Inflammatory macrophage treated with lipopolysaccharide for 4 hours (primary cell): ENCODE measurements at places on chromosomes 3 and 15.

- DNase-seq, result no peak
These were observed 190.8 kb upstream of the TOPAZ1 start for GRCh38 chr3:44050867-44051266.

DNA sequence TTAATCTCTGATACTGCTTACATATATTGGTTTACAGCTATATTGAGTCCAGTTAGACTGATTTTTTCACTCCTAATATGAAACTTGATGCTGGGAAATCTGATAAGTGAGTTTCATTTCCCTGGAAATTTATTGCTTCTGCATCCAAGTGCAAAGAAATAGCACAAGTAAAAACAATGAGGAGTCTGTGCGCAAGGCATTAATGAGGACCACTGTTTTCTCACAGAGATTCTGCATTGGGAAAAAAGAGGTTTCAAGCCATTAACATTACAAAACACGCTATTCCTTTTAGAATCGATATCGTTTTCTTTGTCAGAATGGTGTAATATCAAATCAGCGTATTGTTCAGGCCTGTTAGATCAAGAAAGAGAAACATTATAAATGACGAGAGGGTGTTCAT lies 723.3 kb upstream of the ARRDC4 start:
- no peak for DNase-seq

GRCh38 chr15:46855388-46855787 lies 861.9 kb upstream of the SEMA6D start:
- no peak for DNase-seq

GRCh38 chr3:113421082-113421481 lies 20.2 kb downstream of the CFAP44 start:
- no peak for DNase-seq

- no peak for DNase-seq
These were observed 50.5 kb upstream of the KCNMB2 start for GRCh38 chr3:178485756-178486155.

- DNase-seq, result no peak
These were observed 159.8 kb upstream of the LMCD1 start for GRCh38 chr3:8341821-8342247.

GRCh38 chr3:159724627-159725026 lies 264.0 kb upstream of the IL12A start:
- no peak for DNase-seq

- no peak for DNase-seq
These were observed 103.6 kb downstream of the FNDC3B start for GRCh38 chr3:172142864-172143451.

DNA sequence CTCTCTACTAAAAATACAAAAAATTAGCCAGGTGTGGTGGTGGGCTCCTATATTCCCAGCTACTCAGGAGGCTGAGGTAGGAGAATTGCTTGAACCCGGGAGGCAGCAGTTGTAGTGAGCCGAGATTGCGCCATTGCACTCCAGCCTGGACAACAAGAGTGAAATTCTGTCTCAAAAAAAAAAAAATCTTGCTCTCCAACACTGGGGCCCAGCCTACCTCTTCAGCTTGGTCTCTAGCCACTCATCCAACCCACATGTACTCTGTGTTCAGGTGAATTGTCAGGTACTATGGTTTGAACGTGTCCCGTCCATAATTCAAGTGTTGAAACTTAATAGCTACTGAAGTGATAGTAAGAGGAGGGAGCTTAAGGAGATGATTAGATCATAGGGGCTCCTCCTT lies 22.4 kb upstream of the RAB7A start:
- no peak for DNase-seq

DNA sequence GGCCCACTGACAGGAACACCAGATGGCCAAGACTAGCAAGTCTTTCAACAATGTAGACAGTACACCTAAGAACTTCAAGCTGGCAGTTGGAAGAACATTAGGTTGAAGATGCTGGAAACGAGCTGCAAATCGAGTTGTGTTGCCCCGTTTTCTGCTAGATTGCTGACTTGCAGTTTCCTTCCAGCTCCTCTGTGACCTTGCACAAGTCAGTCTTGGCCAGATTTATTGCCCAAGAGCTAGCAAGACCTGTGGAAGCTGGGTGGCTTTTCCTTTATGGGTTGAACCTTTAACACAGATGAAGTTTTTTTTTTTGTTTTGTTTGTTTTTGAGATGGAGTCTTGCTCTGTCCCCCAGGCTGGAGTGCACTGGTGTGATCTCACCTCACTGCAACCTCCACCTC lies 2.9 kb upstream of the RBM6 start:
- peak; percentile 63 for DNase-seq

DNA sequence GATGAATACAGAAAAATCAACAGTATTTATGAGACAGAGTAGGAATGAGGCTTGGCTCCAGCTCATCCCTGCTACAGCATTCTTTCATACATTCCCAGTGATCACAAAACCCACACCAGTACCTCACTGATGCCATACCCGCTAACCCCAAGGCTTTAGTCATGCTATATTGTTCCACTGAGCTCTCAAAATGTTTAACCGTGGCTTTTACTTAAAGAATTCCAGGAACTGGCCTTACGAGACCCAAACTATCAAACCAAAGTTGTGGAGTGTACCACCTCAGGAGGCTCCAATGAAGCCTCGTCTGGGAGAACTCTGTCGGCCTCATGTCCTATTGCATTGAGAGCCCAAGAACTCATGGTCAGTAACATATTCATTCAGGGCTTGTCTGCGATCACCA lies 278.9 kb downstream of the ULK4 start:
- DNase-seq, result no peak

GRCh38 chr15:68206711-68207151 lies 1.6 kb upstream of the CALML4 start:
- DNase-seq, result no peak

DNA sequence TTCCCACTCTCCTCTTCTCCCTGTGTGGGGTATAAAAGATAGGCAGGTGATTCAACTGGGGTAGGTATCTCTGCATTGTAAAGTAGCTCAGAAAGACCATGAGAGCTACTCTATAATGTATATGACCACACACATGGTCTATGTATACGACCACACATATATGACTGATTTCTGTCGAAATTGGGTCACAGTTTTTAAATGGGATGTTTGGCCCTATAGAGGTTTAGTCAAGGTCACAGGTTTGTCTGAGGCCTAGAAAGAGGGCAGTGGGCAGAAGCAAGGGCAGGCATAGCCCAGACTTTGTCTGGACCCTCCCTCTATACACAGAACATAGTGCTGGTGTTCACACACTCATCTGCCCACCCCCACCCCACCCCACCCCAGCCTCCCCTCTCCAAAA lies 4.4 kb downstream of the LAMP3 start:
- peak; percentile 86 for DNase-seq

DNA sequence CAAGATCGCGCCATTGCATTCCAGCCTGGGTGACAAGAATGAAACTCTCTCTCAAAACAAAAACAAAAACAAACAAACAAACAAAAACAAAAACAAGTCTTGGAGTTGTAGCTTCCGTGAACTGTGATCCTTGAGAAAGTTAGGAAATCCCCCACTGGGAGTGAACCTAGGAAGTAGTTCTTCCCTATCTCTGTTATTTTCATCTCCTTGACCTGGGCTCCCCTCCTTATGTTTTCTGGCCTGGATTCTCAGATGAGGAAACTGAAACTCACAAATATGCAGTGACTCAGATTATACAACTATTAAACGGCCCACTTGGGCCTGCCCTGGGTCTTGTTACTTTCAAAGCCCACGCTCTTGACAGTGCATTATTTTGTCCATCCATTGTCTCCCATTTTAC lies 29.7 kb downstream of the SAXO2 start:
- peak; percentile 48 for DNase-seq

- no peak for DNase-seq
These were observed 176.2 kb upstream of the TOPAZ1 start for GRCh38 chr3:44065311-44066094.

GRCh38 chr3:30299674-30300385 lies 306.6 kb upstream of the TGFBR2 start:
- no peak for DNase-seq

GRCh38 chr3:127044996-127045395 lies 62.1 kb downstream of the PLXNA1 start:
- no peak for DNase-seq

DNA sequence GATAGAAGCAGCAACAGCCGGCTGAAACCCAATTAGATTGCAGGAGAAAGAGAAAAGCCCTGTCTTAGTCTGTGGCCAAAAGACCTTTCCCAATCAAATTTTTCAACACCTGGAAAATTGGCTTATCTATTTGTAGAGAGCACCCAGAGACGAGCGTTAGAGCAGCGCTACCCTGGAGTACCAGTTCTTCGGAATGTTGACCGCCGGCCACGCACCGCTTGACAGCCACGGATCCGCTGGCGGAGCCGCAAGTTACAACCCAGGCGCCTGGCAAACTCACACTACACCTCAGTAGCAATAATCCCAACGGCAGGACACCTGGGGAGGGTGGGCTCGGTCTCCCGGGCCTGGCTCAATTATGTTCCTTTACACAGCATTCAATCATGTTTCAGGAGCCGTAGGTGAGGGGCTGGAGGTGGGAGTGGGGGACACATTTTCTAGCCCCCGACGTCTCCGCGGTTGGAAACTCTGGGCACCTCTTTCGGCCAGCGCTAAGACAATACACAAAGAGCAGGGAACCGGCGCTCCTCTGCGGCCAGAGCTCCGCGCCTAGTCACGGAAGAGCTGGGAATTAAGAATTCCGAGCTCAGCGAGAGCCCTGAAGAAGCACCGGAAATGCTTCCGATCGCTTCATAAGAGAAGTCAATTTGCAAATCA lies 1.2 kb downstream of the MB21D2 start:
- DNase-seq, result peak; percentile 28

- DNase-seq, result no peak
These were observed 262.4 kb downstream of the UBE2E2 start for GRCh38 chr3:23465569-23465968.

DNA sequence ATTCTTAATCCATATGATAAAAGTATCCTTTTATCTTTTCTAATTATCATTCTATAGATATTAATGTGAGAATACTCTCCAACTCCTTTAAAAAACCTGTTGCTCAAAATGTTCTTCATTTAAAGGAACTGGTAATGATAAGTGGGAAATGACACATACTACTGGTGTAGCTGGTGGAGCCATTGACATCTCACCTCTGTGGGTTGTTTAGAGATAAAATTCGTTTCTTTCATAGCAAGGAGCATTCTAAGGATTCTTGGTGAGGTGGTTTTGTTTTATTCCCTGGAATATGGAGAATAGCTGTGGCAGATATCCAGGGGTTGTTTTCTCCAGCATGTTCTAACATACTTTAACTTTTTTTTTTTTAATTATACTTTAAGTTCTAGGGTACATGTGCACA lies 299.8 kb upstream of the THBS1 start:
- DNase-seq, result no peak

DNA sequence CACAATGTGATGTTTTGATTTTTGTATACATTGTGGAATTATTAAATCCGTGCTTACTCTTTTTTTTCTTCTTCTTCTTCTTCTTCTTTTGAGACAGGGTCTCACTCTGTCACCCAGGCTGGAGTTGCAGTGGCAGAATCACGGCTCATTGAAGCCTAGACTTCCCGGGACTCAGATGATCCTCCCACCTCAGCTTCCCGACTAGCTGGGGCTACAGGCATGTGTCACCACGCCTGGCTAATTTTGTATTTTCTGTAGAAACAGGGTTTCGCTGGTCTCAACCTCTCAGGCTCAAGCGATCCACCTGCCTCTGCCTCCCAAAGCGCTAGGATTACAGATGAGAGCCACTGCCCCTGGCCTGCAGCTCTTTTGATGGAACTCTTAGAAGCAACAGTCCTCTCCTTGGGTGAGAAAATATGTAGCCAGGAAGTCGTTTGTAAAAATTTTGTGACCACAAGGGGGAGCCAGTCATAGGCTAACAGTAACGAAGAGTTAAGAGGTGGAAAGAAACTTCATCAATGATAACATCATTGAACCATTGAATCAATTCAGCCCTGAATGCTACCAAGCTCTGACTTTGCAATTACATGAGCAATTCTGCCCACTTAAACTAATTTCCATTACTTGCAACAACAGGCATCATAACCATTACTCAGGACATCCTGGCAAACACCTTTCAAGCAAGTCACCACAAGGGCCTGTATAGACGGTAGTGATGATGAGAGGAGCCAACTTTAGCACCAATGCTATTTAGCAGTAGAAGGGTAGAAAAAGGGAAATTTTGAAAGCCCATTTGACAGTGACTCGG lies 16.7 kb upstream of the CMTM7 start:
- DNase-seq, result peak; percentile 80

GRCh38 chr3:119631516-119631915 lies 28.9 kb downstream of the POPDC2 start:
- no peak for DNase-seq

GRCh38 chr3:197958346-197958745 lies 1.7 kb upstream of the LMLN start:
- no peak for DNase-seq

DNA sequence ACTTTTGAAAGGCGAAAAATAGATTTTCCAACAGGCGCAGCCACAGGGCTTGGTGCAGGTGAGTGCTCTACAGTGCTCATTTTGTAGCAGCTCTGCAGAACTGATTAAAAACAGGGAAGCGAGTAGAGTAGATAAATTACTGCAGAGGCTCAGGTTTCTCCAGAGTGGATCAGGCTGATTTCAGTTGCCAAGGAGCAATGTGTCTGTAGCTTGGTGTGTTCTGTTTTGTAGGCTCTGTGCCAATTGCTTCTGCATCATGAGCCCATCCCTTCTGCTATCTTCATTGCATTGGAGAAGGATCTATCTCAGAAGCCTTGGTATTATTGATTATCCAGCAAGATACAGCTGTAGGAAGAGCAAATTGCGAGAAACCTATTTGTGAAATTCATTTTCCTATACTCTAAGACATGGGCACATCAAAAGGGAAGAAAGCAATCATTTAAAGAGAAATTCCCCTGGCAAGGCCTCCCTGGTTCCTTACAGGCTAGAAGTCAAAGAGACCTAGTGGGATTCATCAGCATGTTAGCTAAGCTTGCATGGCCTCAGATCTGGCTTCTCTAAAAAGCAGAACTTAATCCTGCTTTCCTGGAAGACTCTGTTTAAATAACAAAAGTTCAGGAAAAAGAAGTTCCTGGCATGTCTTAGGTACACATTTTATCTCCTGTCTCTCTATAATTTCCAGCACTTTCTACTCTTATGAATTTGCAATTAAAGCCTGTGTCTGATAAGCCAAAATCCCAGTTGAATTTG lies 432.4 kb upstream of the ATP10A start:
- no peak for DNase-seq

GRCh38 chr3:125045965-125046364 lies 9.8 kb downstream of the HEG1 start:
- no peak for DNase-seq

DNA sequence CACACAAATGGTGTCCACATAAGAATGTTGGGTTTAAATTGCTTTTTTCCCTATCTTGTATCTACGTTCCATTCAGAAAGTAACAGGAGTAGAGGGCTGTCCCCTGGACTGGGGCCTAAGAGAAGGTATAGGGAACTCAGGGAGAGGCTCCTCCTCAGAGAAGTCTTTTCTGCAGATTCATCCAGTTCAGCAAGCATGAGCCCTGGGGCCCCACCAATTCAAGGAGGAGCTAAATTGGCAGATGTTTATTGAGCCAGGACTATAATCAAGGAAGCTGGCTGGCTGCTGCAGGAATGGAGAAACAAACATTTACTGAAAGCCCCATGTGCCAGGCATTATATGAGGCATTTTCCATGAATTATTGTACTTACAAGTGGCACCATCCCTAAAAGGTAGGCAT lies 22.1 kb upstream of the LARS2 start:
- no peak for DNase-seq

- no peak for DNase-seq
These were observed at the start of gene PCBP4 for GRCh38 chr3:51967384-51968169. Gene PCBP4, minus strand, starts transcription at chr3:51967454. Its CDS starts 6,214 bp downstream, at chr3:51961240.
